ENCODE measurements at places on chromosomes 13 and 19.

- DNase-seq: no peak
These were observed 371.1 kb downstream of the PCDH9 start for GRCh38 chr13:66859078-66859477.

DNA sequence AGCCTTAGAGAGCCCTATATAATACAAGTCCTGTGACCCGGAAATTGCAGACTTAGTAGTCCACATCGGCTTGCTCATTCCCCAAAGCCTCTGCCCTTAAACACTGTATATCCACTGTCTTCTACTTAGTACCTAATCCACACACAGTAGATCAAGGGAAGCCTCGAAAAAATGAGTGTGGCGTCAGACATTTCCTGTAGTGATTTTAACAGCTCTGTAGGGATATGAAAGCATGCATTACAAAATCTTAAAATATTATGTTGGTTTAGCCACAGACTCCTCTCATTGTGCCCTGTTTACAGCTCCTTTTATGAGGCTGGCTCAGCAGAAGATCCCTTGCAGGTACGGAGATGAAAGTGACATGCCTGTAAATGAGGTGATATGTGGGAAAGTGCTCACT is 416.3 kb downstream of the LIG4 start:
- no peak for DNase-seq

DNA sequence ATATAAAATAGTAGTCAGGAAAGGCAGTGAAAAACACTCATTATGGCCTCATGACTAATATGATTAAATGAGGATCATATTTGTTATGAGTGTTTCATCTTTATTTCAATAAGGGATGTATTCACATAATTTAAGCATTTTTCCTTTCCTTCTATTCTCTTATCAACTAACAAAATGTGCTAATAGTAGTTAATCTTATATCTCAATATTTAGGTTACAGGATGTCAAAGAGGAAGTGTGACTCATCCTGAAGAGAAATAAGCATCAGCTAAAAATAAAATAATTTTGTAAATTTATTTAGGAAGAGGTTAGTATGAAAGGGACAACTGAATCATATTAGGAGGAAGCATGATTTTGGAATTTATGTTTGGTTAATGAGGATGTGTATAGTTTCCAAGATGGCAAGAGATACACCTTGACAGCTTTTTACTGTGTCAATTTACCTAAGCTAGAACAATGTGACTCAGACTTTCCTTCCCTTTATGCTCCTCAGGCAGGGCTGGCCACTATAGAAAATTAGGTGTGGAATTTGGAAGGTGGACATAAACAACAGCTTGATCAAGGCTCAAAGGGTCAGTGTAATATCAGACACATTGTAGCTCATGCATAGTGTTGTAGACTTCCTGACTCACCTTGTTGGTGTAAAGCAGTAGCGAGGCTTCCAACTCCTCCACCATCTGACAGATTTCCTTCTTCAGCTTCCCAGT is 172.7 kb downstream of the SLITRK1 start:
- no peak for DNase-seq

GRCh38 chr13:76797361-76797760 is 88.8 kb downstream of the KCTD12 start:
- DNase-seq: no peak

- no peak for DNase-seq
These were observed 27.6 kb downstream of the ZNF607 start for GRCh38 chr19:37691881-37692504.

- no peak for DNase-seq
These were observed 11.4 kb downstream of the ELF1 start for GRCh38 chr13:41007744-41008128.

GRCh38 chr13:90717451-90717936 is 630.0 kb upstream of the MIR17HG start:
- no peak for DNase-seq

GRCh38 chr13:52784591-52785340 is 45.1 kb upstream of the CNMD start:
- DNase-seq: no peak

DNA sequence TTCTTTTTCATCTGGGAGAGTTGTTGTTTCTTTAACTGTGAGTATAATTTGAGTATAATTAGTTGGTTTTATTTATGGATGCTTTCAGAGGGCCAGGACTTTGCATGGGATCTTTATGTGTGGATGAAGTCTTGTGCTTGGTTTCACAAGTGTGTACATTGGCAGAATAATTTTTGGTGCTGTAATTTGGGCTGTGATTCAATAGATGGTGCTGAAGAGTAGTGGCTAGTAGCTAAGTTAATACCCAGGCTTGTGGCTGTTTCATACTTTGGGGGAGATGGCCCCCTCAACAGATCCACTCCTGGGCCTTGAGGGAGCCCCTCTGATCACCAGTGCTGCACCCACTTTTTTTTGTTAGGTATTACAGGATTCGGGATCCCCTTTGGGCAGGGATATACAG is 1142.4 kb downstream of the SLITRK1 start:
- DNase-seq: peak; percentile 1

GRCh38 chr19:29247471-29247870 is 34.5 kb upstream of the UQCRFS1 start:
- DNase-seq: no peak

DNA sequence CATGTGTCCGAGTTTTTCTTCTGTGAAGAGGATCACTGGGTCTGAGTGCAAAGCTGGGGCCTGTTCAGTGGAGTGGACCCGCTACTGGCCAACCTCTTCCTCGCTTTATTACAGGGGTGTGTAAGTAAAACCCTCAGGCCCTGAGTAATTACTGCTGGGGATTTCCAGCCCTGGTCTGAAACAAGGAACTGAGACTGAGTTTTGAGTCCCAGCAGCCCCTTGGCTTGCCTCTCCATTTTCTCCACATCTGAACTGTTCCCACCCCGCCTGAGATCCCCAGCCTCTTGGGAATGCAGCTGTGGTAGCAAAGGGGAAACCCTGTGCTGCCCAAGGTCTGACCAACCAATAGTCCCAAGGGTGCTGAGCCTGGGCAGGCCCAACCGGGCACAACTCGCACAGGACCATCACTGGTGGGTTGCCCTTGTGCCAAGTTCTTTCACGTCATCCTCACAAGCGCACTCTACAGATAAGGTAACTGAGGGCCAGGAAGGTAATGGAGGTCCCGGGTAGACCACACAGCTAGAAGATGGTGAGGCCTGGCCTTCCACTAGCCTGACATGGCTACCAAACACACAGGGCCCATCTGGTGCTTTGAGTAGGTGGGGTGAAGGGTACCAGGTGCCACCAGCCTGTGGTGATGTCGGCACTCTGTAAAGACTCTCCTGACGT is 13.7 kb upstream of the SLC35E1 start:
- no peak for DNase-seq

GRCh38 chr13:38045278-38046048 is 175.9 kb upstream of the TRPC4 start:
- no peak for DNase-seq

DNA sequence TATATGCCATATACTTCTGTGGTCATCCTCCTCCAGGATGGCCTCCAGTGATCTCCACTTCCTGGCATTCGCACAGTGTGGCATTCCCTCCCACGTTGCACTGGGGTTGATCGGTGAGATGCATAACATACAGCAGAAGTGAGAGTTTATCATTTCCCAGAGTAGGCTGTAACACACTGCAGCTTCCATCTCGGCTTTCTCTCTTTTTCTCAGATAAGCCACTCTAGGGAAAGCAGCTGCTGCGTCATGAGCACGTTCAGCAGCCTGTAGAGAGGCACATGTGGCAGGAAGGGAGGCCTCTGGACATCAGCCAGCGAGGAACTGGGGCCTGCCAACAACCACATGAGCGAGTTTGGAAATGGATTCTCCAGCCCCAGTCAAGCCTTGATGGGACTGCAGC is 807.1 kb downstream of the DIAPH3 start:
- no peak for DNase-seq

GRCh38 chr13:59483501-59484145 is 680.1 kb downstream of the DIAPH3 start:
- DNase-seq: no peak

DNA sequence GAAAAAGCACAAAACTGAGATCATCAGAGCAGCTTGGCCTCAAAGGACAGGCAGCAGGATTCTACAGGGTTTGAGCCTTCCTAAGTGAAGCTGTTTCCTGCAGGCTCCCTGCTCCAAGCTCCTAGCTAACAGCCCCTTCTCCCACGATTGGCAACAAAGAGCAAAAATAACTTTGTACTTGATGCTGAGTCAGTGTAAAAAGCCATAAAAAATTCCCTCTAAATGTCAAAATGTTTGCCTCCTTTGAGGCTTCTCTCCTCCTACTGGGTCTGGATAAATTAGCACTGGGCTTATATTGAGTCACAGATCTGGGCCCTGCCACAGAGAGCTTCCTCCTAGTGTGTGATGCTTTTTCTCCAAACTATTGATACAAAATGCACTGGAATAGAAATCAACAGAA is 153.3 kb downstream of the TNFRSF19 start:
- no peak for DNase-seq

DNA sequence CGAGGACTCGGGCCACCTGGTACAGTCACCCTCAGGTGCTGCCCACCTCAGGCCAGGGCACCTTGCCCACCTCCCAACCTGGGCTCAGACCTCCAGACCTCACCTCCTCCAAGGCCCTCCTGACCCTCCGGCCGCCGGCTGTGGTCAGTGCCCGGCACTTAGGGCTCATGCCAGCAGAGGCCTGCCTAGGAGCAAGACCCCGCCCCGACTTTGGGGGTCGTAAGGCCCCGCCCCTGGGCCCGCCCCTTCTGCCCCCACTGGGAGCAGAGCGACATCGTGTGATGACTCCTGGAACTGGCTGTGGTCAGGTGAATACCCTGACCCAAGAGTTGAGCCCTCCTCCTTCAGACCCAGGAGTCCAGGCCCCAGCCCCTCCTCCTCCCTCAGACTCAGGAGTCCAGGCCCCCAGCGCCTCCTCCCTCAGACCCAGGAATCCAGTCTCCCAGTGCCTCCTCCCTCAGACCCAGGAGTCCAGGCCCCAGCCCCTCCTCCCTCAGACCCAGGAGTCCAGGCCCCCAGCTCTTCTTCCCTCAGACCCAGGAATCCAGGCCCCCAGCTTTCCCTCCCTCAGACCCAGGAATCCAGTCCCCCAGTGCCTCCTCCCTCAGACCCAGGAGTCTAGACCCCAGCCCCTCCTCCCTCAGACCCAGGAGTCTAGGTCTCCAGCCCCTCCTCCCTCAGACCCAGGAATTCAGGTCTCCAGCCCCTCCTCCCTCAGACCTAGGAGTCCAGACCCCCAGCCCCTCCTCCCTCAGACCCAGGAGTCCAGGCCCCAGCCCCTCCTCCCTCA is at the start of gene SBK2:
SBK2 (minus strand) TSS at position 183 of the 790 bp plus-strand sequence. CDS start 839 bp downstream, outside the sequence.
- no peak for DNase-seq
